NCI-H526 treated with DMSO at 0.1 percent for 48 hours (cell line): ENCODE measurements at places on chromosomes 6 and 20.

GRCh38 chr6:157223021-157223430 is 100.3 kb downstream of the TMEM242 start:
- DNase-seq, result no peak

GRCh38 chr6:1747531-1747930 is 137.8 kb downstream of the FOXC1 start:
- no peak for DNase-seq

GRCh38 chr20:19695081-19695480 is 63.0 kb upstream of the RIN2 start:
- DNase-seq, result no peak

GRCh38 chr6:47032974-47033765 is 9.0 kb downstream of the ADGRF1 start:
- DNase-seq, result no peak

DNA sequence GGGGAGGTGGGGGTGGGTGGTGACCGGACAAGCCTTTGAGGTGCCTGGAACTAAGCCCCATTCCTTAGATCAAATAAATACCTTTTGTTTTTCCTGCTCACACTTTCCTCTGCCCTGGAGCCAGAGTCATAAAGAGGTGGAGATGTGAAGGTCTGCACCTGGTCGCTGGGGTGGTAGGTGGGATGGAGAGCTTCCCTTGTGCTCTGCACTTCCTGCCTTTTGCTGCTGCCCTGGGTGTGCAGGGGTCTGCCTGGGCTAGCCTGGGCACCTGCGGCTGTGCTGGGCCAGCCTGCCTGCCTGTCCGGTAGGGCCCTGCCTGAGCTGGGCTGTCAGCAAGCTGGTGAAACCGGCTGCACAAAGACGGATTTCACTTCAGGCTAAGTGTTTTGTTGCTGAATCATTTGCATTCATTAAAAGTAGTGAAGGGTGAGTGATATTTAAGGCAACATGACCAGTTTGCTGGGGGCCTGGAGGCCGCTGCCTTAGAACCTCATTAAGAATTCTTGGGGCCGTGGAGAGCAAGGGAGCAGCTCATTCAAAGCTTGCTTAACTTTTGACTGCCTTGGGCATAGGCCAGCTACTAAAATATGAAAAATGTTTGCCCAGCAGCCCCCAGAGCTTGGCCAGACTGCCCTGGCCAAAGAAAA is 20.5 kb downstream of the PTK7 start:
- peak; percentile 79 for DNase-seq

DNA sequence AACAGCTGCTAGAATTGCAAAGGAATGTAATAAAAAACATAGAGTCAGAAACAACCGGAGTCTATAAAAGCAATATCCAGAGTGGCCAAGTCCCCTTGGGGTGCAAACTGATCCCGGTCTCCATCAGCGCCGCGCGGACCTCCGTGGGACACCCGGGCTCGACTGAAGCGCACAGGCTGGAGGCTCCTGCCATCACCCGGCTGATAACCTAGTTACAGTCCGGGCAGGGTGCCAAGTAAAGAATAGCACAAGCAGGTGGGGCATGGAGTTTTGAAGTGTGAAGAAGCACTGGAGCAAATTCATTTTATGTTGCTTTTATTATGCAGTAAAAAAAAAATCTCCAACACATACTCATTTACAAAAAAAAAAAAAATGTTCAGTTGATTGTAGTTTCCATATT is 205.1 kb upstream of the GMDS start:
- peak; percentile 26 for DNase-seq

- no peak for DNase-seq
These were observed 187.6 kb downstream of the SOX4 start for GRCh38 chr6:21781128-21781527.

DNA sequence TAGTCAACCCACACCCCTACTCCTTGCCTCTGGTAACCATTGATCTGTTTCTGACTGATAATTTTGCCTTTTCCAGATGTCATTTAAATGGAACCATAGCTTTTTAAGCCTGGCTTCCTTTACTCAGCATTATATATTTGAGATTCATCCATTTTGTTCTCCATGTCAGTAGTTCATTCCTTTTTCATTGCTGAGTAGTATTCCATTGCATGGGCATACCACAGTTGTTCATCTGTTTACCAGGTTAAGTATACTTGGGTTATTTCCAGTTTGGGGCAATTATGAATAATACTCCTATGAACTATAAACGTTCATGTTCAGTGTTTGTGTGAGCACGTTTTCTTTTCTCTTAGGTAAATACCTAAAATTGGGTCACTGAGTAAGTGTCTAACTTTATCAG is 25.1 kb downstream of the FGD2 start:
- no peak for DNase-seq

- DNase-seq, result no peak
These were observed 10.3 kb upstream of the RNF24 start for GRCh38 chr20:4025679-4026078.
